ENCODE measurements at places on chromosomes 2 and 18.

DNA sequence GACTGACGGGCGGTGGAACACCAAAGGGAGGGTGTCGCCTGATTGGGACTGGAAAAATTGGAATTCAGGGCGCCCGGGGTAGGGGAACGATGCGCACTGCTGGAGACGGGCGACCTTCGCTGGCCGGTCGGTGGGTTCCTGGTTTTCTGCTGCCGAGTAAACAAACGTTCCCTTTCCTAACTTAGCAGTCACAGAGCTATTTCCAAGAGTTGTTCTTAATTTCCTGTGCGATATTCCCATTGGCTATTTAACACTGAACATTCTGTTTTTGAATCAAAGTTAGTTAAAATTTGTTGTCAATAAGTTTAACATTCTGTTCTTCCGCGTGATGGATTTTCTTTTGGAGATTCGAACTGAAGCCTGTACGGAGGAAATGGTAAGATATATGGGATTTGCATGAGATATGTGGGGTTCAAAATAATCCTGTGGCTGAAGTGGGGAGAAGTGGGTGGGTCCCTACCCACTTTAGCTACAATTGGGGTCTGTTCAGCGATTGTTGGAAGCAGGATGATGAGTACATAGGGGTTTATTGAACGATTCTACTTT is 862 bp downstream of the C18orf54 start:
- no peak for DNase-seq

DNA sequence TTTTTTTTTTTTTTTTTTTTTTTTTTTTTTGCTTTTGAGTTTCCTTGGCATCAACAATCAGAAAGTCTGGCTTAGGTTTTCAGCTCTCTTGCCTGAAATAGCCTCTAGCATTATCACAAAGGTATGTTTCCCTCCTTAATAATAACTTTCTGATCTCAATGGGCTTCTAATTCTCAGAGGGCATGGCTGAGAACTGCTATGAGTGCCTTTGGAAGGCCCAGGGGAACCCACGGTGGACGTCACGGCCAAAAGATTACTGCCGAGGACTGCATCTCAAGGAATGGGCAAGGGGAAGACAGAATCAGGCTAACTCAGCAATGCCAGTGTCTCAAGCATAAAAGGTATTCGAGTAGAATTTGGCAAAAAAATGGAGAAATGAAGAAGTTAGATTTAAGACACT is 73.2 kb upstream of the SLC14A2 start:
- DNase-seq, result no peak

- no peak for DNase-seq
Observed at GRCh38 chr2:167826906-167827305, 420.5 kb downstream of the STK39 start.

DNA sequence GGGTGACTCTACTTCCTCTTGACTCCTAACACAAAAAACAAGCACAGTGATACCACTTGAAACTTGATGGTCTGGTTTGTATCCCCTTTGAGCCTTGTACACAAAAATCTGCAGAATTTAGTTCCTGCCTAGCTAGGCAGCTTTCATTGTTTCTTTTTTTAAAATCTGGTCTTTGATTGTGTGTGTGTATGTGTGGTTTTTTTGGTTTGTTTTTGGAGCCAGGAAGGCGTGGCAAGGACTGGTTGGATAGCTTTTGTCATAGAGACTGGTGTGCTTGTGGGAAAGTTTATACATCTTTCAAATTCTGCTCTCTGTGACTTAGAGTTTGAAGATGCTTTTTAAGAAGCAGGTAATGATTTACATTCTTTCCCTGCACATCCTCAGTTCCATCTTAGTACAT is 127.4 kb downstream of the TANC1 start:
- DNase-seq, result no peak

DNA sequence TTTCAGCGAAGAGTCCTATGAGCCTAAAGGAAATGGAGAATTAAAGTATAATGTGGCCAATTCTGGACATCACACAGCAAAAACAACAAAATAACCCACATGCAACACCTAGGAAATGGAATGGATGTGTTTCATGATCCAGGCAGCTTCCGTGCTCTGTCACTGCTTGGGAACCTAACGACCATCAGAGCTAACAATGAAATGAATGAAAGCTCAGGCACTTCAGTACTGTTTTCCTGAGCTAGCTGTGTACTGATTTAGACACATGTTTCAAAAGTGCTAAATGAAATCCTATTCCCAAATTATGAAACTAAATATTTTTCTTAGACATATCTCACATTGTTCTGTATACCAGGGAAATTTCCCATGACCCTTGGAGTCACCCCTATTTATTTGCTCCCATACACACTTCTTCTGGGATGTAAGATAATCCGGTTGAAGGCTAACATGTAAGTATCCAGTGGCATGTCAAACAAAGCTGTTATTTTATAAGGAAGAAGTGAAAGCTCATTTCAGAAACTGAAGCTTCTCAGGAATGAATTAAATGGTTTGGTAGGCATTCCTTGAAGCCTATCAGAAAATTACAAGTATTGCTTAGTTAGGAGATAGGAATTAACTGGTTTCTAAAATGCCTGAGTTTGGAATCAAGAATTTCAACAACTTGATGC is 108.5 kb upstream of the RND3 start:
- DNase-seq, result no peak

DNA sequence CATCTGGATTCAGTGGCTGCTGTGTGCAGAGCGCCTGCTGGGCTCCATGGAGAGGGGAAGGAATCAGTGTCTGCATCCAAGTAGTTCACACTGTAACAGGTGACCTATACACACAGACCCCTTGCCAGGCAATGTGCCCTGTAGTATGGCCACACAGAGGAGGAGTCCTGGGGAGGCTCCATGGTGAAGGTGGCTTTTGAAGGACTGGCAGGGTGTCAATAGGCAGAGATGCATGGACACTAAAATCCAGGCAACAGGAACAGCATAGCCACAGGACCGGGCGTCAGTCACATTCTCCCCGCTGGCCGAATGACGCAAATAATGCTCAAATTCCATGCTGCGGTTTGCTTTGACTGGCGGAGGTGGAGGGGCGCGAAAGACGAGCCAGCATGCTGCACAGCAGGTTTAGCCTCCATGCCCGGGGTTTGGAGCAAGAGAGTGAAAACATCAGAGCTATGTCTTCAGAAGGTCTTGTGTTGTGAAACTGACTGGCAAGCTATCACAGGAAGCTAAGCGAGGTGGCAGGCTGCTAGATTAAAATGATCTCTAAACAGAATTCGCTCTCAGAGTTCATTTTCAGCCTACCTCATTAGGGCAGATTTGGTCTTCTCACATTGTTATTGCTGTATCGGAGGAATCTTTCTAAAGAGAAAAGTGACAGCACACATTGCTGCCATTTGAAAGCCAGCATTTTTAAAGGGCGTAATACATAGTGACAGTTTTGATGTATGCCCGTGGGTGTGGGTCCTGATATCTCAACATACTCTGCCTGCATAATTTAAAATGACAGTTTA is 1.2 kb upstream of the CHMP1B start:
- peak; percentile 68 for DNase-seq

DNA sequence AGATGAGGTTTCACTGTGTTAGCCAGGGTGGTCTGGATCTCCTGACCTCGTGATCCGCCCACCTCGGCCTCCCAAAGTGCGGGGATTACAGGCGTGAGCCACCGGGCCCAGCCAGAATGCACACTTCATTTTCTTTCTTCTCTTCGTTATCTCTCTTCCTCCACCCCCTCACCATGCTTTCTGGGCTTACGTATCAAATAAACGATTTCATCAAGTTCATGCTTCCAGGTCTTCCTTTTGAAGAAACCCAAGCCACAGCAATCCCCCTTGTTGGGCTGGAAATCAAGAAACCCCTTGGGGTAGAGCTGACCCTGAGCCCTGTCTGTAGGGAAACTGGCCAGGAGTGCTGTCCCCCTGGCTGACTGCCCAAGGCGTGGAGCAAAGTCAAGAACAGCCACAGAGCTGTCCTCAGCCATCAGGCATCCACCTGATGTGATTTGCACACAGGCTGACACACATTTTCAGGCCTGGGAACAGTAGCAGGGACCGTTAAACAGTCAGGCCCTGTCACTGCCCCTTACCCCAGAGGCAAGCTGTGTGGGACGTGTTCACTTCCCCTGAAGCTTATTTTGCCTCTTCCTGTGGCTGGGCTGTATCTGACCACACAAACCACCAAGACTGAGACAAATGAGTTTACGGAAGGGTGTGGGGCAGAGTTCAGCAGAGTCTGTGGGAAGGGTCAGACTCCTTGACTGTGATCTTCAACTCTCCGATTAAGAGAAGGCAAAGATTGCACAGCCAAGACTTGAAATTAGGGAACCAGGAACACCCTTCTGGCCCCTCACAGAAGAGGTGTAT is 15.1 kb upstream of the NMUR1 start:
- peak; percentile 77 for DNase-seq

DNA sequence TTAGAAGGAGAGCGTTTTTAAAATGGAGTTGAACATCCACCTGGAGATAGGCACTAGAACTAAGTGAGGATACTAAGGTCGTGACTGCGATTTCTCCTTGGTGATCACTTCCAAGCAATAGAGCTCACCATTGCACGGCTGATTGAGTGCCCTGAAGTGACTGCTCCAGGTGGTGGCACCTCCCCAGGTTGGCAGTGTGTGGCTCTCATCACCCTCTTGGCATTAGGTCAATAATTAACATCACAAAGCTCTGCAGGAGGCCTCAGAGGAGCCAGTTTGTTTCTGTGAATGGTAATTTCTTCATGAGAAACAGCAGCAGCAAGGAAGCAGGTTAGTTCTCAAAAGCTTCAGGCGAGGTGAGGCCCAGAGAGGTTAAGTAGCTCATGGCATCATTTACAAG is 259.6 kb downstream of the CLIP4 start:
- no peak for DNase-seq

GRCh38 chr2:162254236-162254871 is 11.1 kb upstream of the FAP start:
- DNase-seq, result no peak

GRCh38 chr2:63408530-63408929 is 179.7 kb downstream of the WDPCP start:
- no peak for DNase-seq

All from stimulated activated CD4-positive, alpha-beta T cell treated with anti-CD3 and anti-CD28 coated beads, Interleukin-15, amount 100 ng/mL, for 24 hours (primary cell).